ENCODE measurements at places on chromosomes 6 and 20. TPM values are rescaled to one million over a fixed set of nuclear protein-coding genes. Genes with fewer than 3 reads are reported as not detected.

The GABBR1 gene
- polyA plus RNA-seq = 43.6 TPM

The ID1 gene
- 182 TPM for polyA plus RNA-seq

The CALHM4 gene
- polyA plus RNA-seq = 1.2 TPM

The MOG gene
- not detected for polyA plus RNA-seq

The ACAT2 gene
- polyA plus RNA-seq = 32.3 TPM

The SAPCD1 gene
- polyA plus RNA-seq = 3.0 TPM

The SAMD3 gene
- not detected for polyA plus RNA-seq

The TFAP2D gene
- not detected for polyA plus RNA-seq

The ZNF311 gene
- 0.33 TPM for polyA plus RNA-seq

The KCNK5 gene
- not detected for polyA plus RNA-seq

The CST5 gene
- not detected for polyA plus RNA-seq

The SERPINB6 gene
- 151 TPM for polyA plus RNA-seq

The TPD52L1 gene
- polyA plus RNA-seq = 0.08 TPM

The GHRH gene
- not detected for polyA plus RNA-seq

The DCBLD1 gene
- 30.2 TPM for polyA plus RNA-seq

The ADTRP gene
- 3.6 TPM for polyA plus RNA-seq

The DEFB124 gene
- not detected for polyA plus RNA-seq

The GSTA2 gene
- polyA plus RNA-seq = not detected

The SPTLC3 gene
- polyA plus RNA-seq = 0.05 TPM

The CRIP3 gene
- polyA plus RNA-seq = not detected

The OR2J3 gene
- polyA plus RNA-seq = not detected

The HSPA12B gene
- 3.6 TPM for polyA plus RNA-seq

The TAAR6 gene
- polyA plus RNA-seq = not detected

The ZNF165 gene
- 0.03 TPM for polyA plus RNA-seq

DNA sequence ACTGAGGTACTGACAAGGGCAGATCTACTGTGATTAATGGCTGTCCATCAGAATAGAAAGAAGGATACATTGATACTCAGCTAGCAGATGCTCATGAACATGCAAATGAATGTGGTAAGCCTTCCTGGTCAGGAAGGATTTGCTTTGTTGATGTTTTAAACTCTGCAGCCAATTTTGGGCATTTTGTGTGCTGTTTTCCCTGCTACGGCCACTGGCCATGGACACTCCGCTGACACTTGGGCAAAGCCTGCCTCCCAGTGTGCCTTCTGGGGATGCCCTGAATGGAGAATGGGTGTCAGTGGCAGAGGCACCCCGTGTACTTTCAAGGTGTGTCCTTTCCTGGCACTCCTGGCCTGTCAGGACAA, 113.1 kb downstream of the SOBP start:
- no peak for DNase-seq

- DNase-seq = no peak
Measured at GRCh38 chr6:21150667-21151066, 442.9 kb upstream of the SOX4 start.

GRCh38 chr6:124233221-124233620, 429.6 kb downstream of the NKAIN2 start:
- DNase-seq = no peak

GRCh38 chr20:4609511-4609910, 112.2 kb upstream of the PRND start:
- DNase-seq = no peak

DNA sequence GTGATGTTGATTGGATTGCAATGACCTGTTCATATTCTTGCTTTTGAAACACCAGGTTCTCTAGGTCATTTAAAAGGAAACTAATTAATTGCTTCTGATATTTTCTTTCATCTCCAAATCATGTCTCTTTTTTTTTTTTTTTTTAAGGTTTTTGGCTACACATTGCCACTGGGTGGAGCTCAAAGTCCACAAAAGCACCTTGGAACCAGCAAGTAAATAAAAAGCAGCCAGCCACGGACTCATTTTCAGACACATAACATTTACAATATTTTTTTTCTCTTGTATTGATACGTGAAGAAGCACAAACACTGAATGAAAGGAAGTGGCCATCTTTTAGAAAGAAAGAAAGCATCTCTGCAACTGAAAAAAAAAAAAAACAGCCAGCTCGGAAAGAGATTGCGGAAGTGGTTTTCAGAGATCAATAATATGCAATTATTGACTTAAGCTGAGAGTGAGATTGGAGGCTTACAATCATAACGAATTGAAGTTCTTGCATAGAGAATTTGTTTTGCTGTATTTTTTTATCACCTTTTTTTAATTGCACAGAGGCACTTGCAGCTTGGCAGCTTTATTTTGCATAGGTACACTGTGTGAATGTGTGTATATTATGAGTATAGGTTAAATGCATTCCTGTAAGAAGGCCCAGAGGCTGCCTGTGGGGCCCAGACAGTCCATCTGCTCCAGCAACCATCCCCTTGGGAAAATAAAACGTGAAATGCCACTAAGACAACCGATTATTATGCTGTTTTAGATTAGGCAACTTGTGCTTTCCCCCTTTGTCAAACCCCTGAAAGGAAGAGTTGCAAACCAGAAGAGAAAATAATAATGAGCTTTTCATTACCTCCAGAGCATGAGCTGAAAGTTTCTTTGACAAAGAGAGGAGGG, 28.2 kb downstream of the CGA start:
- peak; percentile 70 for DNase-seq

- no peak for DNase-seq
Measured at GRCh38 chr6:12351672-12352071, 61.5 kb downstream of the EDN1 start.

- DNase-seq = peak; percentile 3
Measured at GRCh38 chr6:80179695-80180094, 73.2 kb downstream of the BCKDHB start.

GRCh38 chr6:96766769-96767168, 70.5 kb downstream of the GPR63 start:
- DNase-seq = no peak

- DNase-seq = no peak
Measured at GRCh38 chr20:55095745-55096400, 620.5 kb downstream of the DOK5 start.

- peak; percentile 30 for DNase-seq
Measured at GRCh38 chr6:55886185-55886836, 10.9 kb upstream of the BMP5 start.

- no peak for DNase-seq
Measured at GRCh38 chr20:52035977-52036376, 155.6 kb downstream of the ZFP64 start.

- no peak for DNase-seq
Measured at GRCh38 chr6:11429577-11429976, 108.0 kb upstream of the TMEM170B start.

- DNase-seq = no peak
Measured at GRCh38 chr6:6588064-6588923, at the start of gene LY86. TSS of gene LY86 (plus strand) at chr6:6588720. CDS start at chr6:6588735, 15 bp downstream.

- DNase-seq = peak; percentile 66
Measured at GRCh38 chr6:7238900-7239589, 74.0 kb downstream of the SSR1 start.

DNA sequence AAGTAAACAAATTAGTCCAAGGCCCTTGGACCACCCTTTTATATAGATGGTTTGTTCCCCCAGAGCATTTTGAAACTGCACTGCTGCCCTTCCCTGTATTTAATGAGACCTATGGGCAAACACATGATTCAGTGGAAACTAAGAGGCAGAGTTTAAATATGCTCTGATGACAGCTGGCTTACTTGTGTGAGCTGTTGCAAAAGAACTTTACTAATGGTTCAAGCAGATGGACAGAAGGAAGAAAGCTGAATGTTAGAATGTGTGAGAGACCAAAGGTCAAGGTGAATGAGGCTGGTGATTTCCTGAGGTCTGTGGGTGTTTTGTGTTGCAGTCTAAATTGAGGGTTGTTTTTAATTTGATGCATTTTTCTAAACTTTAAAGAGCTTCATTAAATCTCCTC, 123.0 kb upstream of the CEP162 start:
- no peak for DNase-seq

- no peak for DNase-seq
Measured at GRCh38 chr6:13495112-13495776, 7.8 kb upstream of the GFOD1 start.

- no peak for DNase-seq
Measured at GRCh38 chr20:36175475-36175995, 21.0 kb downstream of the EPB41L1 start.

DNA sequence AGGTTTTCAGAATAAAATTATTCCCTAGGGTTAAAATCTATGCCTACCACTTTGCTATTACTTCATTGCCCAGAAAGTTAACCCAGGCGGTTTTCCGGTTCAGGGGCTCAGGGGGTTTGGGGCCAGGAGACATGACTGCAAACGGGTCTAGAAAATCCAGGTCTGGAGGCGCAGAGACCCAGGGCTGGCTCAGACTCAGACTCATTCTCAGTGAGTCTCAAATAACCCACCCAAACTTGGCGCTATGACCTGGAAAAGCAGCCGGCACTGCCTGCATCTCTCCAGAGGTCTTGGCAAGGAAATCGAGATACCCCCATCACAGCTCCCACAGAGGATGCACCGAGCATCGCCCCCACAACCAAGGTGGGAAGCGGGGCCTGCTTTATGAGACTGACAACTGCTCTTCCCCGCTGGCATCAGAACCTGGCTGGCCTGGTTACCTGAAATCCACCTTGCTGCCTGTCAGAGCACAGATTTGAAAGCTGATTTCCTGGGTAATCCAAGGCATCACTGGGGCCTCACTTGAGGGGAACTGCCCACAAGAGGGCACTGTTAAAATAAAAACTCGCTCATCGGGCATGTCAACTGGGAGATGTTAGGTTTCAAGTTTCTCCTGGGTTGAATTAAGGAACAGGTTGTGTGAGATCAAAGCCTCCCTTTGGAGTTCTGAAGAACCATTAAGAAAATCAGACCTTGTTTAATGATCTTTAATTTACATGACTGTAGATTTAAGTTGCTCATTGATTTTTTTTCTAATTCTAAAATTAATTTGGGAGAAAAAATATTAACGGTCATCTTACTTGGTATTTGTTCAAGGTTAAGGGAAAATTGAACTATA, 55.1 kb downstream of the KIF16B start:
- DNase-seq = peak; percentile 13

- no peak for DNase-seq
Measured at GRCh38 chr6:10386220-10386619, 28.7 kb downstream of the TFAP2A start.

DNA sequence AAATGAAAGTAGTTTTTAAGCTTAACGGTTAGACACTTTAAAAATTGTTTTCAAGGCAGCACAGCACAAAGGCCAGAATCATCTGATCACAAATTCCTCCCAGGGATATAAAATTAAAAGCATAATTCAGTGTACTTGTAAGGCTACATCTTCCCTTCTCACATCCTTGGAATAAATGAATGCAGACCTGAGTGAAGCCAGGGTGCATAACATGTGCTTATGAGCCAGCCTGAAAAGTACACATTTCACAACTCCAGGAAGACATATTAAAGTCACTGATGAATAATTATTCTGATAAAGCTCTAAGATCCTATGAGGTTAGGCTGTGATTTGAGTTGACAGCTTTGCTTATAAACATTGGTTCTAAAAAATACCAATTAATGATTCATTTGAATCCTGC, 163.6 kb downstream of the BTBD9 start:
- DNase-seq = no peak

- DNase-seq = peak; percentile 83
Measured at GRCh38 chr6:108559097-108559883, 1.4 kb upstream of the FOXO3 start.

- no peak for DNase-seq
Measured at GRCh38 chr20:16125816-16126215, 447.4 kb downstream of the KIF16B start.

DNA sequence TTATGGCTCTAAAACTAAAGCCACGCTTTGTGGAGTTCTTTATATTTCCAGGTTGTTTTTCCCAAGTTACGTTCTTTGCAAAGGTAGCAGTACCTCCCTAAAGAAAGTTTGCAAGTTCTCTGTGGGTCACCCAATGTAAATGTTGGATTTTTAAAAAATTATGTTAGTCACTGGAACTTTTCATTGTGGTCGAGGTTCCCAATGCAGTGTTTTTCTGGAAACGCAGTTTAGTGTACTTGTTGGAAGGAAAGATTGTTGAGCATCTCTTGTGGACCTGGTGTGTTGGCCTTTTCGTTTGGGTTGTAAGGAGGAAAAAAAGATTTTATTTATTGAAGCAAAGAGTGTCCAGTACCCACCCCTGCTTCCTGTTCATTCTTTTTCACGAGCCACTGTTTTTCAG, 1.4 kb downstream of the TOP1 start:
- peak; percentile 41 for DNase-seq

- peak; percentile 20 for DNase-seq
Measured at GRCh38 chr6:116073765-116074440, 13.2 kb upstream of the FRK start.

DNA sequence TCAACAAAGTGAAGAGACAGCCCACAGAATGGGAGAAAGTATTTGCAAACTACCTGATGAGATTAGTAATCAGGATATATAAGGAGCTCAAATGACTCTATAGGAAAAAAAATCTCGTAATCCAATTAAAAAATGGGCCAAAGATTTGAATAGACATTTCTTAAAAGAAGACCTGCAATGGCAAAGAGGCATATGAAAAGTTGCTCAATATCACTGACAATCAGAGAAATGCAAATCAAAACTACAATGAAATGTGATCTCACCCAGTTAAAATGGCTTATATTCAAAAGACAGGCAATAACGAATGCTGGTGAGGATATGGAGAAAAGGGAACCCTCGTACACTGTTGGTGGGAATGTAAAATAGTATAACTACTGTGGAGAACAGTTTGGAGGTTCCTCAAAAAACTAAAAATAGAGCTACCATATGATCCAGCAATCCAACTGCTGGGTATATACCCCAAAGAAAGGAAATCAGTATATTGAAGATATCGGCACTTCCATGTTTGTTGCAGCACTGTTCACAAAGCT, 65.0 kb downstream of the TOX2 start:
- no peak for DNase-seq

DNA sequence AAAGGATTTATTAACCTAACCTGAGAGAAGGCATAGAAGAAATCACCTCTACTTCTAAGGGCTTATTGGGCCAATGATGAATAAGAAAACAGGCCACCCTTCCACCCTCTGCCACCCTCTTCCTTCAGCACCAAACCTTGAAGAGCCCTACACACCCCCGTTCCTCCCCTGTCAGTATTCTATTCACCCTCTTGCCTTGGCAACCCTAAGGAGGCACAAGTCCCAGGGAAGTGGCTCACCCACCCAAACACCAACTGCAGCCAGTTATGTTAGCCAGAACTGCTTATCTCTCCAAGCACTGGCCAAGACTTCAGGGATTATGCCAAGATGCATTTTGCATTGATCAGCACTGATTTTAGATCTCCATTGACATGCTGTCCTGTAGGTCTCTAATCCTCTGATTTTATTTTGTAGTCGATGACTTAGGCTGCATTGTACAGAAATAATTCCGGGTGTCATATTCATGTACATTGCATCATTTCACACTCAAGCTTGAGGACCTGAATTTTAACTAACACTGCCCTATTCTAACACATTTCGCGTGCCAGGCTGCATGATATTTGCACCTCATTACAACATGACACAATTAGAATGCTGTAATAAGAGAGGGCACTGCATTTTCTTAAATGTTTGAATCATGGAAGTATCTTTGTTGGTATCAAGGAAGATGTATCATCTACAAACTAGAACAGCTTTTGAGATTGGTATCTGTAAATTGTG, 15.7 kb downstream of the CNKSR3 start:
- DNase-seq = no peak

- no peak for DNase-seq
Measured at GRCh38 chr20:46900086-46900485, 5.4 kb downstream of the EYA2 start.
